Mammary microvascular endothelial cell (primary cell): ENCODE measurements at places on chromosomes 3 and 15. TPM values are rescaled to one million over a fixed set of nuclear protein-coding genes. Genes with fewer than 3 reads are reported as not detected.

GRAMD2A gene
- 0.20 and 0.47 TPM in 2 replicates for total RNA-seq

CATSPER2 gene
- 0.33 and 3.0 TPM in 2 replicates for total RNA-seq

SOX14 gene
- total RNA-seq = not detected in 2 replicates

TTLL3 gene
- total RNA-seq = 6.1 and 15.0 TPM in 2 replicates
